ENCODE measurements at places on chromosomes 5 and 9.

DNA sequence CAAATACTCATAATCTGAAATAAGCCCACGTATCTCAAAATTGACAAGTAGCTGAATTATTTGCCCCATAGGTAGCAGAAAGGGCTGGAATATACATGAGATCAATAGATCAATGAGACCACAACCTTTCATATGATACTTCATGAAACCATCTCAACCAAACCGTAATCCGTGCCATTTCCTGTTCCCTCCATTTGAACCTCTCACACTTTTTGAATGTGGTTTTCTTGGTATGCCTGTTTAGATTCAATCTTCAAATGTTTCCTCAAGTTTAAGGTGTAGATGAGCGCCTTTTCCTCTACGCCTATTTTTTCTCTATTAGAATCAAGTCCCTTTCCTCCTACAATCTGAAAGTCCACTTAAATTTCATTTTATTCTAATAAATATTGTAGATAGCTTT is 805.5 kb downstream of the EFNA5 start:
- DNase-seq, result no peak

- DNase-seq, result no peak
Observed at GRCh38 chr5:138258704-138259292, 15.6 kb downstream of the GFRA3 start.

- no peak for DNase-seq
Observed at GRCh38 chr5:176593273-176593869, 16.6 kb downstream of the GPRIN1 start.

DNA sequence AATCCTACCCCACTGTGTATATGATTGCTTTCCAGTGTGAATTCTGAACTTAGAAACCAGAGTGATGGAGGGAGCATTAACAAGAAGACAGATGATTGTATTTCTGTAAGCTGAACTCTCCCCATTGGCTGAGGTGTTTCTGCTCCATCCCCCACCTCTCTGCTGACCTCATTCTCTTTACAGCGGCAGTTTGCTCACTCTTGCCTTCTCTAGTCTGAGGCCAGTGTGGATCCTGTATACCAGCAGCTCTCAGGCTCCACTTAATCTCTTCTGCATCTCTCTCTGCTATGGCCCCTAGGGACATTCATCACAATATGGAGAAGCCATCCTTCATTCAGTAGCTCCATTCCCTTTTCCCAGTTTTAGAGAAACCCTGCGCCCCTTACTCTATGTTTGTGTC is 358.8 kb downstream of the MAN2A1 start:
- DNase-seq, result no peak

- DNase-seq, result no peak
Observed at GRCh38 chr9:546235-546634, 295.3 kb upstream of the DMRT1 start.

Data from coronary artery (tissue), 2 donors.